Fibroblast of gingiva (primary cell): ENCODE measurements at places on chromosomes 12 and 14.
A peak's percentile ranks its signal among the peaks of the same experiment; 100 is the strongest.

DNA sequence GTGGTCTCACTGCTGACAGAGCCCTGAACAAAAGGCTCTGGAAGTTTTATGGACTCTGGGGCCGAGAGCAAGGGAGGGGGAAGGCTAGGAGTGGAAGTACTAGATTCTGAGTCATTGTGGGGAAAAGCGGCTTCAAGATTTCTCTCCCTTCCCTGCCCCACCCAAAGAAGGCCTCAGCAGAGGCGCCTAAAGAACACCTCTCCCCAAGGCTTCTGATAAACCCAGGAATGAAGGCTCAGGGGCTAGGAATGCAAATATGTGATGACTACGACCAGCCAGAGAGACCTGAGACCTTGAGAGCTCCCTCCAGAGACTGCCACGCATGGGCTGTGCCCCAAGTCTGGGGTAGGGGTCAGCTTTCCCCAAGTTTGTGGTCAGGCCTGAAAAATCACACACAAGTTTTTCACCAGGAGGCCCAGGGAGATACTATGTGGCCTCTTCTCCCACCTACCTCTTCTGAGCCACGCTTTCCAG is 130.7 kb upstream of the HIF1A start:
- DNase-seq: peak; percentile 83

DNA sequence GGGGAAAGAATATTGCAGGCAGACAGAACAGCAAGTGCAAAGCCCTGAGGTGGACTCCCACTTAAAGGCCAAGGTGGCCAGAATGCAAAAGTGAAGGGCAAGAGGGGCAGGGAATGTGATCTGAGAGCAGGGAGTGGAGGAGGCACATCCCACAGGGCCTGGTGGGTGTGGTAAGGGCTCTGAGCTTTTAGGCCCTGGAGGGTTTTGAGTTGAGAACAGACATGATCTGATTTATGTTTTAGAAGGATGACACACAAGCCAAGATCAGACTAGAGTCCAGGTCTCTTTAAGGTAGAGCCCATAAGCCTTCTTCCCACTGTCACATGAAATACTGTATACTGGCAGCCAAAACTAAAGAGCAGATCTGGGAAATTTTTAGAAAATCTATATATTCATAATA is 162.5 kb downstream of the SLC38A4 start:
- DNase-seq: no peak

- DNase-seq: no peak
Observed at GRCh38 chr12:26370098-26370497, 174.7 kb downstream of the SSPN start.

DNA sequence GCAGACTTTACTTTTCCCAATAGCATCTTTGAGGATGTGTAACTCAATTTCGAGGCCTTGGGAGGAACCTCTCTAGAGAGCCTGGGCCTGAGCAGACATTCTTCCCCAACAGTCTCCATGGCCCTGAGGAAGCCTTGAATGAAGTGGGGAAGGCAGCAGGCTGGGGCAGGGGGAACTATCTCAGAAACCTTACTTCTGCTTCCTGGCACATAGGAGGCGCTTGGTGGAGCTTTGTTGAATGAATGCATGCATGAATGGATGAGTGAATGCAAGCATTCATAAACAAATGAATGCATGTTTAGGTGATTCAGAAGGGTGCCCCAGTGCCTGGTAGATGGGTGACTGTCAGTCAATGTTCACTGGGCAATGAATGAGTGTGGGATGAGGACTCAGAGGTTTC is 58.3 kb downstream of the GALNT16 start:
- DNase-seq: no peak

GRCh38 chr12:124761871-124762270 is 101.8 kb downstream of the SCARB1 start:
- no peak for DNase-seq

DNA sequence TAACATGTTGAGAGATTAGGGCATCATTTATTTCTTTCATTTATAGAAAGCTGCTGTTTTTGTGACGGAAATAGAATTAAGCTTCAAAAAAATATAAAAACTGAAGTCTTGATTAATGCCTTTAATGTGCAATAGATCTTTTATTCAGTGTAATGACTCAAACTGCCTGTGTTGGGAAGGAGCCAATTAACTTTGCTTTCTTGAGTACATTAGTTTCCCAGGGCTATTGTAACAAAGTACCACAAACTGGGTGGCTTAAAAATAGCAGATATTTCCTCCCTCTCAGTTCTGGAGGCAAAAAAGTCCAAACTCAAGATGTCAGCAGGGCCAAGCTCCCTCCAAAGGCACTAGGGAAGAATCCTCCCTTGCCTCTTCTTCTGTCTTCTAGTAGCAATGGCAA is 36.6 kb downstream of the EID3 start:
- DNase-seq: no peak

DNA sequence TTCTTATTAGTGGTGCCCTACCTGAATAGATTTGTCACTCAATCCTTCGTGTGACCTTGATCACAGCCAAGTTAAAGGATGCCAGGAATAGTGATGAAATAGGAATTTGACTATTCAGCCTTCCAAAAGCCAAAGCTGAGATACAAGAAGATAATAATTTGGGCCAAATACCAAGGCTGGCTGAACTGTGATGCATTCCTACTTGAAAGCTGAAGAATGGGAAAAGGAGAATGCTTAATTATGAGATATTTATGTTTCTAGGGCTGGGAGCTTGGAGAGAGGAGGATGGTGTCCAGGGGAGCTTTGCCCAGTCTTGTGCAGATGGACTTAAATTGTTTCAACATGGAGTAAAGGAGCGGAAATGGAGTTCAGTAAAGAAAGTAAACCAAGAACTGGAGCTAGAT is 5.2 kb downstream of the RNASE7 start:
- DNase-seq: peak; percentile 47

- no peak for DNase-seq
Observed at GRCh38 chr14:80150301-80150700, 61.0 kb downstream of the DIO2 start.

- DNase-seq: peak; percentile 12
Observed at GRCh38 chr12:64826234-64826633, 1.8 kb downstream of the TBC1D30 start.

DNA sequence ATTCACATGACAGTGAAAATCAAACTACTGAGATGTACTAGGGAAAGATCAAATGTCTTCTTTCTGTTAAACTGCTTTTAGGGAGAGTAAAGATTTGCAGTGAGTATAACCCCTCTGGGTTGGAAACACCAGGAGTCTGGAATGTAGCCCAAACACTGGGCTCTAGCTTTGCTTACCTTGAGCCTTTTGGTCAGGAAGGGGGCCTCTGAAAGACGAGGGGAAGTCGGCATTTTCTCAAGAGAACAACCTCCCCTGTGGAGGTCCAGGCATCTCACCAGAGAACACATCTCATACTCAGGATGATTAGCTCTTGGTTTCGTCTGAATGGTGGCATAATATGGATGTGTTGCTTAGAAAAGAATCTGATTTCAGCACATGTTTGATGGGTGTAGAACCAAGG is 169.0 kb downstream of the ZFP36L1 start:
- no peak for DNase-seq

- DNase-seq: no peak
Observed at GRCh38 chr12:76083246-76083903, 1.1 kb downstream of the NAP1L1 start.

DNA sequence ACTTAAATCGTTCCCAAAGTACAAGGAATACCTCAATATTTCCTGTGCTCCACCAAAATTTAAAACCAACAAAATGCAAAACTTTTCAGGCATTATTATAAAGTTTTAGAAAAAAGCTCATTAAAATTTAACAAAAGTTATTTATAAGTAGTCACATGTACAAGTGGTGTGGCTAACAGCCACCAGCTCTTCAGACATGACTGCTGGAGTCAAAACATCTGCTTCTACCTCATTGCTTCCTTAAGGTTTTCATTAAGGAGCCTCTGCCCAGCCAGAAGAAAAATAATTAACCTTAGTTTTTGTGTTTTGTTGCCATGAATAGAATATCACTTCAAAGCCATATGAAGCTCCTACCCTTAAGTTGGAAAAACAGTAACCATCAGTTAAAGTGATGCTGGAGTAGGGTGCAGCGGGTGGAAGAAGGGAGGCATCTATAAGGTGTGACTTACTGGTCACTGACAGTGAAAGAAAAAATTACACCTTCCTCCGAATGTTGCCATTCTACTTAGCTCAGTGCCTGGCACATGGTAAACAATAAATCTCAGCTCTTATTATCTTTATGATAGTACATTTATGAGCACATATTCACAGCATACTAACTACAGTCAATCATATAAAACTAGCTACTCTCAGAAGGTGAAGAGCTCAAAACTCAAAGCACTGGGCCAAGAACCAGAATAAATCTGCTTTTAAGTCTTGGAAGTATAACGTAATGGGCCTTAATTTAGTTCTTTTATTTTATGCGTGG is 57.7 kb downstream of the GALC start:
- DNase-seq: no peak

- no peak for DNase-seq
Observed at GRCh38 chr12:112488257-112488876, 69.6 kb downstream of the PTPN11 start.

- no peak for DNase-seq
Observed at GRCh38 chr14:101474563-101475455, 86.5 kb upstream of the DIO3 start.

GRCh38 chr14:81464253-81465002 is 64.3 kb upstream of the STON2 start:
- DNase-seq: peak; percentile 43

- DNase-seq: no peak
Observed at GRCh38 chr14:32596390-32596789, 267.3 kb downstream of the AKAP6 start.

- no peak for DNase-seq
Observed at GRCh38 chr14:90519262-90519920, 122.6 kb downstream of the CALM1 start.

- DNase-seq: peak; percentile 6
Observed at GRCh38 chr14:59483363-59483762, 845 bp downstream of the L3HYPDH start.

GRCh38 chr14:77872983-77873382 is 73.1 kb downstream of the ADCK1 start:
- DNase-seq: no peak

GRCh38 chr12:92362126-92362525 is 216.5 kb upstream of the BTG1 start:
- no peak for DNase-seq
